Right renal cortex interstitium (tissue), 3 donors: ENCODE measurements at places on chromosomes 12 and 14.

DNA sequence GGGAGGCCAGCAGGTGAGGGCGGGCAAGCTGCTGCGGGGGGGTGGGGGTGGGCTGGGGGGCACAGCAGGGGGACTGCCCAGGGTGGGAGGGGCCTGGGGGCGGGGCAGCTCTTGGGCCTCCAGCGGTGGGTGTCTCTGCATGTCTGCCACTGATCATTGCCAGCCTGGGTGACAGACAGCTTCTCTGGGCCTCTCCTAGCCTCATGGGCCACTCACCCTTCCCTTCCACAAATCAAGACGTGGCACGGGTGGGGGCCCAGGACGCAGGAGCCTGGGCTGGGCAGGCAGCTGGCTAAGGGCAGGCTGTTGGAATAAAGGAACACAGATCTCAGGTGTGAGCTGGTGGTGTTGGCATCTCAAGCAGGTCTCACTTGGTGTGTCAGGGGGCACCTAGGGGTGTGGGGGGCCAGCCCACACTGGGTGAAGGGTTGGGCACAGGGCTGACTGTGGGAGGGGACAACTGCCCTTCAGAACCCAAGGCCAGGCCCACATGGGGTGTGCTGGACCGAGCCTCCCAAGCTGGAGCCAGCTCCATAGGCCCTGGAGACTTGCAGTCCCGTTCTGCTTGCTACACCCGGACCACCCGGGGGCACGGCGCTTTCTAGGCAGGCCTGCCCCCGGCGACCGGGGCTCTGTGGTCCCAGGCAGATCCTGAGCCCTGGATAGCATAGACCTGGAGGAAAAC is 3.0 kb downstream of the TEDC1 start:
- DNase-seq: no peak

GRCh38 chr12:95390932-95391331 is 83.0 kb upstream of the METAP2 start:
- no peak for DNase-seq

DNA sequence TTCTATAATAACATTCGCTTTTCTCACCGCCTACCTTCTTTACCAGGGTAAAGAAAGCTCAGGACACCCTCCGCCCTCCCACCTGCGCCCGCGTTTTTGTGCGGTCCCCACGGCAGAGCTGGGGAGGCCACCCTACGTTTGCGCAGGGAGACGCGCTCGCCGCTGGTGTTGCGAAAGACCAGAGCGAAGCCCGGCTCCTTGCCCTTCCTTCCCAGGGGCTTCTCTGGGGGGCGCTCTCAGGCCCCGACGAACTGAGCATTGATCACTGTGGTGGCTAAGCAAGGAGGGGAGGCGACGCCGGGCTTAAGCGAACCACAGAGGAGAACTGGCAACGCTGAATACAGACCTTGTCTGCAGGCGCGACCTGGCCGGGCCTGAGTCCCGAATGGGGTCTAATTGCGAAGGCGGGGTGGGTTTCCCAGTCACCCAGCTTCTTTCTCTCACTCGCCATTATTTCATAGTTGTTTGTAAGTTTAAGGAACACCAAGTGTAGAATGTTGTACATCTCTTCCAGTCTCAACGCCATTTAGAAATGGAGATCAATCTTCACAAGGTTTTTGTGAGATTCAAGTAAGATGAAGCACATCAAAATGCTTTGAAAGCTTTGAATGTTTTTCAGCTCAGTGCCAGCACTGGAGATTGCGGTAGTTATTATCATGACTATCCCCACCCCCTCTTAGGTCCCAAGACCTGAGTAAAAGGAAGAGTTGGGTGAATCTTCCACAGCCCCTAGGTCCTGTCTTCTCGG is 1.7 kb upstream of the NKX2-1 start:
- no peak for DNase-seq

- DNase-seq: no peak
These were observed 211.8 kb downstream of the ANO2 start for GRCh38 chr12:5733136-5733755.

DNA sequence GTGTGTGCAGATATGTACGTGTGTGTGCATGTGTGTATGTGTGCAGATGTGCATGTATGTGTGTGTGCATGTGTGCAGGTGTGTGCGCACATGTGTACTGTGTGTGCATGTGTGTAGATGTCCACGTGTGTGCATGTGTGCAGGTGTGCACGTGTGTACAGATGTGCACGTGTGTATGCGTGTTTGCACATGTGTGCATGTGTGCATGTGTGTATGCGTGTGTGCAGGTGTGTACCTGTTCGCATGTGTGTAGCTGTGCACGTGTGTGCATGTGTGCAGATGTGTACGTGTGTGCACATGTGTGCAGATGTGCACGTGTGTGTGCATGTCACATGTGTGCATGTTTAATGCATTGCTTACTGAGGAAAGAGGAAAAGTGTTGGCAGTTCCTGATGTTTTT is 55.7 kb upstream of the FKBP4 start:
- no peak for DNase-seq

- DNase-seq: no peak
These were observed 8.1 kb downstream of the ARF6 start for GRCh38 chr14:49900973-49901372.

- DNase-seq: no peak
These were observed 72.1 kb upstream of the DIO3 start for GRCh38 chr14:101489092-101489760.

DNA sequence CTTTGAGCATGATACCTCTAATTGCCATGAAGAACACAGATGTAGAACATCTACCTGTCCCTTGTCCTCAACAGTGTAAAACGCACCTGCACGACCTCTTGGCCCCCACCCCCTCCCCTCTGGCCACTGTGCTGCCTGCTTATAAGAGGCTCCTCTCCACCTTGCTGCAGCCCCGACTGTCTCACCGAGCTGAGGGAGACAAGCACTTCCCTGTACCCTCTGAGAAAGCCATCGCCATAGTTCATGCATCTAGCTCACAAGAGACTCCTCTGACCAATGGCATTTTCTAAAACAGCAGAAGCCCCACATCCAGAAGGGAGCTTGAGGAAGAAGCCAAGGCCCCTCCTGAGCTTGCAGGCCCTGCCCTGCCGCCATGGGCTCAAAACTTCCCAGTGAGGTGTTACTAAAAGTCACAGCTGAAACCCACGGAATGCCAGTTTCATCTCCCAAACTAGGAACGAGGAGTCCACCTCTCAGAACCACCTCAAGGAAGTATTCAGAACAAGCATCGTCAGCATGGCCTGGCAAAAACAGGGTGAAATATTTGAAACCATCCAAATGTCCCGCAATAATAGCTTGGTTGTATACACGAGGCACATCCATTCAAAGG is 21.5 kb upstream of the ANO2 start:
- no peak for DNase-seq

DNA sequence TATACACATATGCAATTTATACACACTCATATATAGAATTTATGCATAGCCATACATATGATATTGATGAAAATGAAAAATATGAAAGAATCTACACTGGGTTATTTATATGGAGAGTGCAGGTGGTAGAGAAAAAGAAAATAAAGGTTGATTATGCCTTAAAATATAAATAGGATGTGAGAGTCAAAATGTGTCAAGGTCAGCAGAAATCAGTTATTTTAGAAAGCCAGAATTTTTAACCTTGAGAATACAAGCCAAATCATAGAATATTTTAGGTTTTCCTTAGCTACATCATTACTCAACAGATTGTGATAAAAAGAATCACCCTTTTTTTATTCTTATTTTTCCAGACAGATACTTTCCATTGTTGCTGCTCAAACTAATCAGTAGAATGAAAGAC is 146.2 kb downstream of the SLC6A15 start:
- no peak for DNase-seq

DNA sequence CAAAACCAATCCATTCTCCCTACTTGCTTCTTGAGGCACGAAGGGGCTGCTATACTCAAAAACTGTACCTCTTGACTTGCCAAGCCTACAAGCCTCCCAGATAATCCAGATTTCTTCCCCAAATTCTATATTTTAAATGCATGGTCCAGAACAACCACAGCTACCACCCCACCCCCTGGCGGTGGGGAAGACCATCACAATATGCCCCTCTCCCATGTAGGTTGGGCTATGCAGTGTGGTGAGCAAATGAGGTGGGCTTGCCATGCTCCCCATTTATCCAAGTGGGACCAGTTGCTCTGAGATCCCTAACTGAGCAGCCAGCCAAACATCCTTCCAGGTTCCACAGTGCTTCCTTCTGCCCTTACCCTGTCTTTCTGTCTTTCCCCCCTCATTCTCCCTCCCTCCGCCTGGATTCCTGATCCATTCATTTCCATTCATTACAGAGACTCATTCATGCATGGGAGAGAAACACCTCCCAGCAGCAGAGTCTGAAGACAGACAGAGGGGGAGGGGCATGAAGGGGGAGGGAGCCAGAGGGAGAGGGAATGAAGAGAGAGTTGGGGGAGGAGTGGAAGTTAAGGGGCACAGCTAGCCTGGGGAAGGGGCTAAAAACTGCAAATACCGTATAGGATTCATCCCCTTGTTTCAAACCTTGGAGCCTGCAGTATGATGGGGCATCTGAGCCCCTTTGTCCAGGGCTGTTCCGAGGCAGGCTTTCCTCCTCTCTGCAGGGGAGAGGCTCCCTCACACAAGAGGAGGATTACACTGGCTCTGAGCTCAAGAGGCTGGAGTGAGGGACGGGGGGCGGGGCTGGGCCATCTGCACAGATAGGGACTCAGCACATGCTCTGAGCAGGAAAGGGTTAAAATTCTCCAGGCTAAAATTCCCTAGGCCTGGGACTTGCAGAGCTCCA is 4.4 kb downstream of the ZNF219 start:
- no peak for DNase-seq

- no peak for DNase-seq
These were observed 21.9 kb upstream of the PTGR2 start for GRCh38 chr14:73829526-73830431.

- no peak for DNase-seq
These were observed 40.8 kb upstream of the MAX start for GRCh38 chr14:65142914-65143625.

DNA sequence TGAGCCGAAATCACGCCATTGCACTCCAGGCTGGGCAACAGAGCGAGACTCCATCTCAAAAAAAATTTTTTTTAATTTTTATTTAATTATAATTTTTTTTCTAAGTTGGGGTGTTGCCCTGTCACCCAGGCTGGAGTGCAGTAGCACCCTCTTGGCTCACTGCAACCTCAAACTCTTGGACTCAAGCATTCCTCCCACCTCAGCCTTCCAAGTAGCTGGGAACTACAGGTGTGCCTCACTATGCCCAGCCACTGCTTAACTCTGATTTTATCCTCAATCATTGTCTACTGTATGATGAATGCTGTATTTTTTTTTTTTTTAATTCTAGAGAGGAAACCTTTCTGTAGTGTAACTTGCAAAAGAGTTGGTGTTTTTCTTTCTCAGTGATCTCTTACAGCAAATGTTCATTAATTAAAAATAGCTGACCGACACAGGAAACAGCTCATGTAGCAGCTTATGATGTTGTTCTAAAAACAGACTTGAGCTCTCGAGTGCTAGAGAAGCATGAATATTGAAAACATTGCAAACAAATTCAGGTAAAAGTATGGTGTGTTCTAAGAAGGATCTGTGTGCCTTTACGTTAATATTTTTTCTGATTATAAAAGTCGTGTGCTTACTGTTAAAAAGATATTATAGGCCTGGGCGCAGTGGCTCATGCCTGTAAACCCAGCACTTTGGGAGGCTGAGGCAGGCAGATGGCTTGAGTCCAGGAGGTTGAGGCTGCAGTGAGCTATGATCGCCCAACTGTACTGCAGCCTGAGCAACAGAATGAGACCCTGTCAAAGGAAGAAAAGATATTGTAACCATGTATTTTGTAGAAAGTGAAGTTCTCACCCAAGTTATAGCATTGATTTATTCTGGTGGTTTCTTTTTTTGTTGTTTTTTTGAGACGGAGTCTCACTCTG is 68.9 kb downstream of the FGD4 start:
- DNase-seq: no peak

DNA sequence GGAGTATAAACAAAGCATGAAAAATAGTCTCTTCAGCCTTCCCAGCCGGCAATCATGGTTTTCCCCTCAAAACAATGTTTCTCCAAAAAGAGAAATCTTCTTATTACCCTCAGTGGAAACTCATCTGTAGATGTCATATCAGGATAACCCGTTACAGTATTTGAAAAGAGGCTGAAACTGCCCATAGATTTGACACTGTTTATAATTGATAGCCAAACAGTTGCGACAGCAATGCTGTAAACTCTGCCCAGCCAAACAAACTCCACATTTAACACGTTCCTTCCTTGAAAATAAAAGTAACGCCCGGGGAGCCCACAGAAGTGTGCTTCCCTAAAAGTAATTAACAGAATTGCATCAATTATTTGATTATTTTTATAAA is 201.3 kb upstream of the FOXN3 start:
- DNase-seq: no peak

DNA sequence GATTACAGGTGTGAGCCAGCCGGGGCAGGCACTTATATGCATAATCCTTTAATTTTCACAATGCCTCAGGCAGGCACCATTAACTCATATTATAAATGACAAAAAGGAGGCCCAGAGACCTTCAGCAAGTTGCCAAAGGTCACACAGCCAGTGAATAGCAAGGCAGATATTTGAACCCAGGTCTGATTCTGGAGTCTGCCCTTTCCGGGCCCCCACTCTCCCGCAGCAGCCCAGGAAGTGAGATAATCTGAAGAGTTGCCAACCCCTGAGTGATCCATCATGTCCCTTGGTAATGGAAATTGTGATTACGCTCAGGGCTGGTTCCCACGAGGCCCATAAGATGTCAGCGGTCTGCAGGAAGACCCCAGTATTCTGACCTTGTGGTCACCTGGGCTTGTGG is 95.3 kb upstream of the MED13L start:
- no peak for DNase-seq

- no peak for DNase-seq
These were observed 2.1 kb upstream of the SLC2A13 start for GRCh38 chr12:40107803-40108620.

DNA sequence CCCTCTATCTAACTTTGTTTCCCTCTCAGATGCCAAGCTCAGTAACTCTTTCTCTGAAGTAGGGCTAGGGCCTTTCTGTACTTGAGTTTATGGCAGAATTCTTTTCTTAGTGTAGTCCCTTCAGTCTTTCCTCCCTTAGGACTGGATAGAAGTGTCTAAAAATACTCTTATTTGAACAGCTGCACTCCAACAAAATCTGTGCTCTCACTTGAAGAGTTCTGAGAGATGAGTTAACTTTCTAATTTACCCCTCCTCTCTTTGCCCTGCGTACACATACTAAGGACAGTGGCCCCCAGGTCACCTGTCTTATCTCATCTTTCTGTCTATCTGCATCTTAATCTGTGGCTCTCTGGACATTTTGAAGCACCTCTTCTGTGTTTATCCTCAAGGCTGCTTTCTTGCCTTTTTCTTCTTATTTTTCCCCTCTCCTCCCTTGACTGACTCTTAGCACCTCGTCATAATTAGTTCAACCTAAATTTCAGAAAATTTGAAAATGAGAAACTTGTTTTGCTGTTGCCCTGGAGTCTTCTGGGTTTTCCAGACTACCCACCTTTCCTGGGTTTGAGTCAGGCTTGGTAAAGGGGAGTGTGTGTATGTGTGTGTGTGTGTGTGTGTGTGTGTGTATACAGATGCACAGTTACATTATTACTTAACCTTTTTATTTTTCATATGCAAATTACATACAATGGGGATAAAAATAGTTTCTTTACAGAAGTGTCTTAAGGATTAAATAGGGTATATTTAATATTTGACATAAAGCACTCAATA is 23.9 kb downstream of the NCKAP1L start:
- no peak for DNase-seq
